ENCODE measurements at places on chromosomes 12 and 14.

DNA sequence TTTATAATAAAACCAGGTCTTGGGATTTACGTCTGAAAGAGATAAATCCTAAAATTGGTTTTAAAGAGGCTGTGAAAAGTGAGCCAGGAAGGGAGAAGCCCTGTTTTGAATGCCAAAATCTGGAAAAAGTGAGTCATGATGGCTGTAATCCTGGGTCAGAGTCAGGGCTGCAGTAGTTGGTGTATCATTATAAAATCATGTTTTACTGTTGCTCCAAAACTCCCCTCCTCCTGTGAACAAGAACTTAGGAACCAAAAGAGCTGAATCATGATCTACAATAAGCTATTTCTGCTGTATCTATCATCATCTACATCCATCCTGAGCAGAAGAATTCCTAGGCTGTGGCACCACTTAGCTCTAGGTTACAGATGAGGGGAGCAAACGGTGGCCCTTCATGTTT is 79.3 kb downstream of the LMO3 start:
- peak; percentile 33 for DNase-seq

- no peak for DNase-seq
Observed at GRCh38 chr14:97350894-97351731, 553.9 kb downstream of the VRK1 start.

GRCh38 chr14:35020713-35021112 is 25.4 kb upstream of the FAM177A1 start:
- no peak for DNase-seq

DNA sequence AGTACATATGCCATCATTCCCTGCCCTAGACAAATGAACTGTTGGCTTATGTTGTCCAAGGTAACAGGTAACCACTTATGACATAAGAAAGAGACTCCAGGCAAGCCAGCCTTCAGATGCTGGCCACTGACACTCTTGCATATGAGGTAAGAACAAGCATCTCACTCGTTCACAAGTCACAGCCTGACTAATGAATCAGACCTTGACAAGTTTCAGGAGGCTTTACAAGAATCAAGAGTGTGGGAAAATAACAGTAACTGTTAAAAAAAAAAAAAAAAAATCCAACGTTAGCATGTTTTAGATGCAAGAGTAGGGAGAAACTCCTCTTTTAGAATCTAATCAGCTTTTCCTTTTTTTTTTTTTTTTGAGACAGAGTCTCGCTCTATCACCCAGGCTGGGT is 40.7 kb downstream of the ZFYVE1 start:
- DNase-seq, result no peak

DNA sequence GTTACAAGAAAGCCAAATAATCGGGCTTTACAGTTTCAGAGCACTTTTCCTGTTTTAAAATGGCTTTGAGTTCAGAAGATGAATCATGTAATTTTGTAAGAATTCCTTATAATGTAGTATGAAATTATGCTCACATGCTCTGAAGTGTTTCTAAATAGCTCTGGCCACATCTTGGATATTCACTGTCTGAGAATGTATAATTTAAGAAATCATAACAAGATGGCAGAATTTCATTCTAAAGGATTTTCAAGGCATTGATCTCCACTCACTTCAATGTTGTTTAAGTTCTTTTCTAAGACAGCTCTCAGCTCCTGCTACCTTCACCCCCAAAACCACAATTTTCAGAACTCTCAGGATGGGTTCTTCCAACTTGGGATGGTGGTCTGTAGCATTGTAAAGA is 180.1 kb downstream of the DACT1 start:
- no peak for DNase-seq

DNA sequence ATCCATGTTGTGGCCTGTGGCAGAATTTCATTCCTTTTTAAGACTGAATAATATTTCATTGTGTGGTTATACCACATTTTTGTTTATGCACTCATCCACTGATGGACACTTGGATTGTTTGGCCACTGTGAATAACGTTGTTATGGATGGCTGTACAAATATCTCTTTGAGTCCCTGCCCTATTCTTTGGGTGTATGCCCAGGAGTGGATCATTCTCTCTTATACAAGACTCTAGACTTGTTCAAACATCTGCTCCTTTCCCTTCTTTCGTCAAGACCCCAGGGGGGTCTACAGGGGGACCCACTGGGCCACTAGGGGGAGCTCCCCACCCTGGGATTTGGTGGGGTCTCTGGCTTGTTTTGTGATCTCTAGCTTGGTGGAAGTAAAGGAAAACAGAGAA is 77.4 kb downstream of the FBXL14 start:
- DNase-seq, result no peak

- no peak for DNase-seq
Observed at GRCh38 chr14:36570065-36570464, 12.3 kb downstream of the NKX2-8 start.

DNA sequence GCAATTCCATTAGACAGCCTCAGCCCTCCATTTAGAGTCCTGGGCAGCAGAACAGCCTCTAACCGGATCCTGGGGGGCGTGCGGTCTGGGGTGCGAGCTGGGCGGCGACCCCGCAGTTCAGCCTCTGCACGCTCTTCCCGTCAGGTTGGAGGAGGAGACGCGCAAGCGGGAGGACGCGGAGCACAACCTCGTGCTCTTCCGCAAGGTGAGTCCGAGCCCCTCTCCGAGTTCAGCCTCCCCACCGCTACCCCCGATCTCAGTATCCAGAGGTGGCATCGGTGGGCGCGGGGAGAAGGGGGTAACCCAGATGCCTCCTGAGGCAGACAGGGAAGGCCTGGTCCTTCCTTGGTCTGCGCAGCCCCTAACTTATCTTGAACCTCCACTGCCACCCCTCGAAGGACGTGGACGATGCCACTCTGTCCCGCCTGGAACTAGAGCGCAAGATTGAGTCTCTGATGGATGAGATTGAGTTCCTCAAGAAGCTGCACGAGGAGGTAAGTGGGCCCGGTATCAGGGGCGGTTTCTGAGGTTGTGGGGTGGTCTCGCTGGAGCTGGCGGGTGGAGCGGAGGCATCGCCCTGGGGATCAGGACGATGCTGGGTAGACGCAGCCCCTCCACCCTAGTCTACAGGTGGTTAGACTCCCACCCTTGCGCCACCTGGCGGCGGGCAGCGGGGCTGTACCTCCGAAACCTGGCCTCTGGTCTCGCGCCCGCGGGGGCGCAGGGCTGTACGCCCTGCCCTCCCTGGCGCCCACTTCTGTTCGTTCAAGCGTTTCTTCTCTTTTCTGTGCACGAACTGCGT is 1.3 kb downstream of the PRPH start:
- DNase-seq, result peak; percentile 70

GRCh38 chr14:96586921-96587822 is 85.0 kb downstream of the PAPOLA start:
- no peak for DNase-seq

DNA sequence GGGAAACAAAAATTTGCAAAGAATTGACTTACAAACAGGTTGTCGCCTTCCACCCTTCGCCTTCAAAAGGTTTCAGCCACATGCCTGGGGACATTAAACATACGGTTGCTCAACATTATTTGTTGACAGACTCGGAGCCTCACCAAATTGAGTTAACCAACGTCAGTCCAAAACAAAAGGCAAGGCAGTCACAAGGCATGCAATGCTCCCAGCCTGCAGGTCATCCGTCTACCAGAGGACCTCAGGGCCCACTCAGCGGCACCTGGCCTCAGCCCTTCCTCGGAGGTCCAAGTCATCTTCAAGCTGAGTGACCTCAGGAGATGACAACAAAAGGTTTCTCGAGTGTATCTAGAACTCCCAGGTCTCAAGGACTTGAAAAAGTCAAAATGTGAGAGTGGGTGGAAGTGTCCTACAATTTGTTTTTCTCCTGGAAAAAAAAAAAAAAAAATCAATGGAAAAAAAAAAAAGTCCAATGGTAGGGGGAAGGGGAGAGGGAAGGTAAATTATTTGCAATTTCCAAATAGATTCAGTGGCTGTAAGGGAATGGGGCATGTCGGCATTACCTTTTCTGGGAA is 64.3 kb downstream of the KDM2B start:
- DNase-seq, result no peak

- peak; percentile 67 for DNase-seq
Observed at GRCh38 chr14:76918256-76918781, 92.1 kb downstream of the LRRC74A start.

GRCh38 chr14:91230397-91231035 is 14.0 kb downstream of the GPR68 start:
- no peak for DNase-seq

- DNase-seq, result no peak
Observed at GRCh38 chr12:4943938-4944284, 34.2 kb downstream of the KCNA1 start.

GRCh38 chr12:76399040-76399439 is 50.8 kb upstream of the BBS10 start:
- DNase-seq, result no peak

All from AG08396 (cell line).